ENCODE measurements at places on chromosomes 5 and 9.

DNA sequence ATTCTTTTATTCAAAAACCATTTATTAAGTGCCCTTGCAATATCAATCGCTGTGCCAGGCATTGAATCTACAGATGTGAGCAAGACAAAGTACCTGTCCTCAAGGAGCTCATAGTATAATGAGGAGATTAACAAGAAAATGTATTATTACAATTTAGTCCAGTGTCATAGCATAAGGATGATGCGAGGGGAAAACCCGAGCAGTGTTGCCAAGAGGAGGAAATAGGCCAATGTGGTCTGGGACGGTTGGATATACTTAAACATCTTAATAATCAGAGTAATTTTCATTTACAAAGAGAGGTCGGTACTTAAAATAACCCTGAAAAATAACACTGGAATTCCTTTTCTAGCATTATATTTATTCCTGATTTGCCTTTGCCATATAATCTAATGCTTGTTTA is 18.5 kb downstream of the CD274 start:
- DNase-seq = no peak

DNA sequence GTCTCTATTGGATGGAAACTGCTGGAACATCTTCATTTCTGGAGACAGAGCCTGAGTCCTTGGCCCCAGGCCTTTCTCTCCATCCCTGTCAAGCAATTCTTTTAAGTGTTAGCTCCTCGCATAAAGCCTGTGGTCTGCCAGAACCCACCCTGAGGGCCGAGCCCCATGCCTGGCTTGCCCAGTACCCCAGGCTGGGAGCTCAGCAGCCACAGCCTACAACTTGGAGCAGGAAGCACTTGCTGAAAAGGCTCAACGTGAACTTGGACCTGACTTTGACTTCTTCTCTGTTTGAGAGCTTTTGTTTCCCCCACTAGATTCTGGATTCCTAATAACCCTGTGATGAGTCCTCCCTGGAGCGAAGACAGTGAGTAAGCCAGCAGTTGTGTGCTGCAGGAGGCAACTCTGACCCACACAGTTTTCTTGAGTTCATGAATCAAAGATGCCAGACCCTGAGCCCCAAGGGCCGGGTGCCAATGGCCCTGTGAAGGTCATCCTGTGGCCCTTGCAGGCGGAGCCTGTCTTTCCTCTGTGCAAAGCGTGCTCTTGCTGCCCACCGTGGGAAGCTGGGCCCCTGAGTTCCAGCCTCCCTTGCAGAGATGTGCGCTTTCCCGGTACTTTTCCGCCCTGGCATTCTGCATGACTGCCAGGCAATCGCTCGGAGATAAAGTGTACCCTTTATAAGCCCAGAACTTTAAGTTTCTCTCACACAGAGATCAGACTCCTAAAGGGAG is 64.3 kb upstream of the RUFY1 start:
- no peak for DNase-seq

DNA sequence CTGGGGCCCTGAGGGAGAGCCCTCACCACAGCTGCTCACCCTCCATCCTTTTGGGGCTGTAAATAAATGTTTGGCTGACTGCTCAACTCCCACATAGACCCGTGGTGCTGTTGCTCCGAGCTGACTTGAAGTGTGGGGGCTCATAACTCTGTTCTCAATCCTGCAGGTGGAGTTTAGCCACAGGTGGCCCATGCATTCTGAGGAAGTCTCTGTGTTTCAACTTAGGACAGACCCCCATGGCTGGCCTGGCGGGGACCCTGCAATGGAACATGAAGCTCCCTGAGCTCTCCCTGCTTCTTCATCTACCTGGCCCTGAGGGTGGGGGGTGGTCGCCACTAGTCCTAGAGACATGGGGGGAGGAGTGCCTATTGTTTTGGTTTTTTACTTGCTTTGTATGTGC is 19.7 kb downstream of the NDUFS6 start:
- no peak for DNase-seq

DNA sequence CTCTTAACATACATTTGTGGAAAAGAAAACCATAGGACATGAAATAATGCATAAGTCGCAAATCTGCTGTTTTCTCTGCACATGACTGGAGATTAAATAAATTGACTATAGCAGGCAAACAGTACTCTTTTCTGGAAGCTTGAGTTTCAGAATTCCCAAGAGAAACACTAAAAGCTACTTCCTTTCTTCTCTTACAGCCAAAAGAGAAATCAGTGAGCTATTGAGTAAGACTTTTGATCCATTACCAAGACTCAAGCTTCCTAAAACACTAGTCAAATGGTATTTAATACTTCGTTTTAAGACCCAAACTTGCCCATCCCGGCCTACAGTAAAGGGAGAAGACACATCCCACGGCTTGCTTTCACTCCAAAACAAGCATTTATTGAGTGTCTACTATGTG is 335.8 kb upstream of the PUM3 start:
- DNase-seq = no peak

GRCh38 chr9:5435912-5436311 is 1.8 kb downstream of the PLGRKT start:
- DNase-seq = no peak

- DNase-seq = no peak
Observed at GRCh38 chr5:169964246-169964645, 16.0 kb downstream of the INSYN2B start.

- DNase-seq = no peak
Observed at GRCh38 chr9:125972012-125972729, 225.0 kb downstream of the PBX3 start.

GRCh38 chr9:124212381-124213050 is 45.2 kb upstream of the NEK6 start:
- no peak for DNase-seq
